ENCODE measurements at places on chromosomes 7 and 10.

GRCh38 chr7:94276027-94276426 is 118.7 kb upstream of the COL1A2 start:
- peak; percentile 66 for DNase-seq

DNA sequence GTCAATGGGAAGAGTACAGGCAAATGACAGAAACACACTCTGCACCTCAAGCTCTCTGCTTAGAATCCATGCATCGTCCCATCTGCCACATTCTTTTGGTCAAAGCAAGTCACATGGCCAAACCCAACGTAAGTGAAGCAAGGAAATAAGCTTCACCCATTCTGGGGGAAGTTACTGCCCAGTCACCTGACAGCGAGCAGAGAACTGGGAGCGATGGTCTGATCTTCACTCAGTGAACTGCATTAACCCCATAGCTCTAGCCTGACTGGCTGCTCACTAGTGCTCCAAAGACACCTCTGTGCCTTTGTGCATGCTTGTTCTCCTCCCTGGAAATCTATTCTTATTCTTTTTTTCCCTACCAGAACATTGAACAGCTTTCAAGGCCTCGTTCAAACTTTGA is 89.9 kb downstream of the APBB1IP start:
- DNase-seq = no peak

DNA sequence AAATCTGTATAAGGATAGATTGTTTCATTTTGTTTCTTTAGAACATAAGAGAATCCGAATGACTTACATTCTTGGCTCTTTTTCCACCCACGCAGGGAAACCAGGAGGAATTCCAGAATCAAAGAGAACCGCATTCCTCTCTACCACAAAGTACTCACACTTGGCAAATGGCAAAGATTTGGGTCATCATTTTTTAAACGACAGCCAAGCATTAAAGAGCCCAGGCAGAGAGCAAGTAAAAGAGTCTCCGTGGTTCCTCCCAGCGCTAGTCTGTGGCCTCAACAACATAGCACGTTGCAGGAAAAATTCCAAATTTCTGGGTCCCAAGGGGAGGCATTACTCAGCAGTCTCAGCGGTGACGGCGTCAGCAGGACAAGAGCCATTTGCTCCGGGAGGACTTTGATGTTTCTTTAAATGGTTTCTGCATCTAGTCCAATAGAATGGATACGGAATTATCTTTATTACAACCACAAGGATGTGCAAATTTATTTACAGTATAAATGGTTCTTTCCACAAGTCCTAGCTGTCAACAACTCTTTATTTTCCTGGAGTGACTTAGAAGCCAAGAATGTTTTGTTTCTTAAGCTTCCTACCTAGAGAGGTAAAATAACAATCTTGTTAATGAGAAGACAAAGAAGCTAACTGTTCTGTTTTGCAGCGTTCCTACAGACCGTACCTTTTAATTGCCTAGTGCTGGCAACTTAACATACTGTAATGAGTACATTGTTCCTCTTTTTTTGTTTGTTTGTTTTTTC is 232.5 kb downstream of the SKIDA1 start:
- peak; percentile 98 for DNase-seq

GRCh38 chr10:132434405-132435005 is 37.5 kb downstream of the PWWP2B start:
- DNase-seq = no peak

DNA sequence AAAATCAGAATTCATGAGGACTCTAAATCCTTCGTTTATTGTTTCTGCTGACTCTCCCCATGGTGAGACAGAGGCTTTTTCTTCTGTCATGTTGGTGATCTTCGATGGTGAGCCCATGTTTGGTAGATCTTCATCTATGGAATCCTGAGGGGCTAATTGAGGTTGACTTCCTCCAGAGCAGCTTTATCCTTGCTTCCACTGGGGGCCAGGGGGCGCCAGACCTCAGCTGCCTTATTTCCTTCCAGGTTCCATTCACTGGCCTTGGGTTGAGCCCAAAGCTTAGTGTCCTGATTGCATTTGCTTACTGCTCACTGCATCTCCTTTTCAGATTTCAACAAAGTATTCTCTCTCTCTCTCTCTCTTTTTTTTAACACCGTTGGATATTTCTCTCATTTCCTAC is 80.7 kb downstream of the GCC1 start:
- DNase-seq = peak; percentile 17

DNA sequence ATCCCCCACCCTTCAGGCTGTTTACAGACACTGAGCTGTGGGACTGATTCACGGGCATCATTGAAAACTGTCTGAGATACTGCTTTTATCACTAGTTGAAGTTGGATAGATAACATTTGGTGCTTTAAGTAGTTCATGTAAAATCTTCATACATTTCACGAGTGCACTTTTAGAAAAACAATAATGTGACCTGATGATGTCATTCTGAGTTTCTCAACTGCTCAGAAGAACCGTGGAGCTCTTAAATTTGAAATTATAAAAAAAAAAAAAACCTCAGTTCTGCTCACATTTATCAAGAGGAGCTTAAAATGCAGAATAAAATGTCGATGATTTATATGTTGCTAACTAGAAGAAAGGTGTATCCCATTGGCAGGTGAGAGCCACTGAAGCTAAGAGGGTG is 81.5 kb downstream of the GALNT11 start:
- DNase-seq = peak; percentile 12

GRCh38 chr7:73526896-73527821 is 5.1 kb upstream of the BAZ1B start:
- no peak for DNase-seq

GRCh38 chr10:4076983-4077382 is 292.0 kb upstream of the KLF6 start:
- no peak for DNase-seq

DNA sequence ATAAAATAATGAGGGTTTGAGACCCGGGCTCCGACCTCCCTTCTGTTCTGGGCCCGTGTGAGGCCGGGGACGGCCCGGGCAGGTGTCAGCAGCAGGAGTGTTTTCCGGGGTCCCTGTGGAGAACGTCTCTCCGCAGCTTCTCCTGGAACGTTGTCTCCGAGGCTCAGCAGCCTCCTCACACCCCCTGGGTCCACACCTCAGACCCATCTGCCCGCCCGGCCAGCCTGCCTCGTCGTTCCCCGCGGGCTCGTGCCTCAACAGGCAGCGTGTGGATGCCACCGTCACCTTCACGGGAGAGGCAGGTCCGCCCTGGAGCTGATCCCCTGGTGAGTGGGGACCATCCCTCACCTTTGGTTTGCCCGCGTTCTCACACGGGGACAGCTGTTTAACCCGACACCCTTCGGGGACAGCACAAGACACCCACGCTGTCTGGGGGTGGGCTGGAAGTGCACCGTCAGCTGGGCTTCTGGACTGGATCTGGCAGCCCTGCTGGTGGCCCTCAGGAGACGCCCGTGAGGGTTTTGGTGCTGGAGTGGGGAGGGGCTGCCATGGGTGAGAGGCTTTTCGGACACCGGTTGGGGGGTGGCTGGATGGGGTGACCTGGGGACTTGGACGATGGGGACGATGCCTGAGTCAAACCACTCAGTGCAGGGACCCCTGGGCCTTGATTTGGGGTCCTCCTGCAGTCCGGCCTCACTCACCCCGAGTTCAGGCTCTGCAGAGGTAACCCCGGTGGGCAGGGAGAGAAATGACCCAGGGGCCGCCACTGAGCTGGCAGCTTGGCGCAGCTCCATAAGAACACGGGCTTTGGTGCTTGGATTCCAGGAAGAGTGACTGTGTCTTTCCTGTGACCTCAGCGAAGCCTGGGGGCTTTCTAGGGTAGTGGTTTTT is 131.7 kb downstream of the DNAJB6 start:
- no peak for DNase-seq

DNA sequence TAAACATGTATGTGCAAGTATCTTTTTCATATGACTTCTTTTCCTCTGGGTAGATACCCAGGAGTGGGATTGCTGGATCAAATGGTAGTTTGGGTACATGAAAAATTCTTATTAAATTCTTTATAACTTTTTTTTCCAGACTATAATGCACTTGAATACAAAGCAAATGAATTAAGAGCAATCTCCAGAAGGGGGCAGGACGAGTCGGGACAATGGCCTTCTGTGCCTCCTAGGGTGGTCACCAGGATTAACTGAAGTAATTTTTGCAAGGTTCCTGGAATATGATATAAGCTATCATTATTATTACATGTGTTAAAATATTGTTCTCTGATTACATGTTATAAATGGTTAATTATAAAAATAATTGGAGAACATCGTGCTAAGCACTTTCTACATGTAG is 127.2 kb downstream of the PPP1R17 start:
- peak; percentile 25 for DNase-seq

DNA sequence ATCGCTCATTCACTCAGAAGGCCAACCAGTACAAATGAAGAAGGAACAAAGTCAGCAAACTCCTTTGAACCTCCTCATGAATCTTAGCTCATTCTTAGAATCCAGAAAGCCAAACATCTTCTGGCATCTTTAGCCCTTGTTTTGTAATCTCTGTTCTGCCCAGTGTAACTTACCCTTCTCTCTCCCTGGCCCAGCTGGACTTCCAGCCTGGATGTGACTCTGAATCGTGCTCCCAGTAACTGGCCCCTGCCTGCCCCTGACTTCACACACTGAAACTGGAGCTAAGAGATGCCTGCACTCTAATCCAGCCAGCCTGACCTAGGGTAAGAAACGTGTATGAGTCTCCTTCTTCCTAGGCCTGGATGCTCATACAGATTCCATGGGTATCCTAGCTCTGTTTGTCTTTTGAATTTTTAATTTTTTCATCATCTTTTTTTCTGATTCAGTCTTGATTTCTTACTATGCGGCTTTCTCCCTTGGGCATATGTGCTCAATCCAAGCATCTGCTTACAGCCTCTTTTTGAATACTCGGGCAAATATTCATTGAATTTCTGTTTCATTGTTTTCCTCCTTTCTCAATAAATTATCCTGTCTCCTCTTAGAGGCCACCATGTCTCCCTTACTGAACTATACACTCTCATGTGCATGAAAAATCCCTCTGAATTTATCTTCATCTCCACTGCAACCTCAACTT is 845.6 kb upstream of the AUTS2 start:
- DNase-seq = no peak

- no peak for DNase-seq
These were observed 5.4 kb downstream of the SMC3 start for GRCh38 chr10:110572862-110573261.

GRCh38 chr7:32476816-32477648 is 13.1 kb downstream of the LSM5 start:
- no peak for DNase-seq

DNA sequence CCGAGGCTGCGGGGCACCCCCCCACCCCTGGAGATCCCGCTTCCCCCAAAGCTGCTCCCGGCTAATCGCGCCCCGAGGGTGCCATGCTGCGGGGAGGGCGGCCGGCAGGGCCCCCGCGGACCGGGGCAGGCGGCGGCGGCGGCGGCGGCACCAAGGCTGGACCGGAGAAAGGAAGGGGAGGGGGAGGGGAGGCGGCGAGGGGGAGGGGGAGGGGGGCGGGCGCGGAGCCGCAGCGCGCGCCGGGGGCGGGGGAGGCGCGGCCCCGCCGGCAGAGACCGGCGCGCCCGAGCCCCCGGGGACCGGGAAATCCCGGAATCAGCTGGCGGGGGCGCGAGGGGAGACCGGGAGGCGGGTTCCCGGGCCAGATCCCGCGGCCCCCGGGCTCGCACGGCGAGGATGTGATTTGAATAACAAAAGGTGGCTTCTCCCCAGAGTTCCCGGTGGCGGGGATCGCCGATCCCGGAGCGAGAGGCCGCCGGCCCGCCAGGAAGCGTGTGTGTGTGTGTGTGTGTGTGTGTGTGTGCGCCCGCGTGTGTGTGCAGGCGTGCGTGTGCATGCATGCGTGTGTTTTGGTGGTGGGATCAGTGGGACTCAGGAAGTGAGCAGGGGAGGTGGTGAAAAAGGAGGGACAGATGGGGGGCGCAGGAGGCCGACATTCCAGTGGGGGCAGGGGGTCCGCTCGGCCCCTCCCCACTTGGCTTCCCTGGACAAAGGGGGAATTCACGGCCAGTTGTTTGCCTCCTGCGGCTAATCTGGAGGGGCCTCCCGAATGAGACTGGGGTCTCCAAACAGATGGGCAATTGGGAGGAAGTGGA is 99.5 kb downstream of the HIP1 start:
- peak; percentile 59 for DNase-seq

DNA sequence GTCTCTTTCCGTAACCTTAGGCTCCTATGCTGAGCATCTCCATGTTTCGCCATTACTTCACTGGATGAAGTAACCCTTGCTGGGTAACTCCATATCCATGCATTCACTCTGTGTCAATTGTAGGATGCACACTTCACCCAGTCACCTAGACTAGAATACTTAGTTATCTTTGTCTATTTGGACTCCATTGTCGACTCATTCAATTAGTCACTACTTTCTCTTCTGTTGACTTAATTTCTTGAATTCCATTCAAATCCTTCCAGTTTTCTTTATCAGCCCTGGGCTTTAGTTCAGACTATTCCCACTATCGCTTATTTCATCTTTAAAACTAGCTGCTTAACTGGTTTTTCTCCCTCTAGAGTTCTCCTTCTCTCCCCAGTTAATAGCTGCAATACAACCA is 111.3 kb upstream of the TNS3 start:
- peak; percentile 53 for DNase-seq

- DNase-seq = no peak
These were observed 42.3 kb downstream of the IKZF1 start for GRCh38 chr7:50346545-50347497.

DNA sequence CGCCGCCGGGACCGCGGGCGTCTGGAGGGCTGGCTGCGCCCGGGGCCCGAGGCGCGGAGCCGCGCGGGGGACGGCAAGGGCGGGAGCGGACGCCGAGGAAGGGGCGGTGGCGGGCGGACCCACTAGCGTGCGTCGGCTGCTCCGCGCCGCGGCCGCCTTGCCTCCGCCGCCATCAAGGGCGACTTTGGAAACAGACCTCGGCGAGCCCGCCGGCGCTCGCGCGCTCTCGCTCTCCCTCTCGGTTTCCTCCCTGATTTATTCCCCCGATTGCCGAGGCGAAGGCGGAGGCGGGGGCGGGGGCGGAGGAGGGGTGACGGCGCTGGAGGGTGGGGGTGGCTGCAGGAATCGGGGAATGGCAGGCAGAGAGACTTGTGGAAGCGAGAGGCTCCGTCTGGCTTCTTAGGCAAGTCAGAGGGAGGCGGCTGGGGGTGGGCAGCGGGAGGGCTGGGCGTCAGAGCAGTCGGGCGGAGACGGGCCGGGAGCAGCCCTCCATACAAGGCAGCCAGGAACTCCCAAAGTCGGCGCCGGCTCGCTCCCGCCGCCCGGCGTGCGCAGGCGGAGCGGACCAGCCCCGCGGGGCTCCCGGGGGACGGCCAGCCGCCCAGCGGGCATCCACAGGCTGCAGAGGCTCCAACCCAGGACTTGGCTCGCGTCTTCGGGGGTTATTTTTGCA is at the start of gene CACNA2D1:
Gene CACNA2D1 (minus strand): TSS at position 231 of the 673 bp plus-strand sequence.
- peak; percentile 91 for DNase-seq

- no peak for DNase-seq
These were observed at the start of gene SP8 for GRCh38 chr7:20786779-20787659. Gene SP8 (minus strand): TSS chr7:20786886. CDS start chr7:20786798, 88 bp downstream.

DNA sequence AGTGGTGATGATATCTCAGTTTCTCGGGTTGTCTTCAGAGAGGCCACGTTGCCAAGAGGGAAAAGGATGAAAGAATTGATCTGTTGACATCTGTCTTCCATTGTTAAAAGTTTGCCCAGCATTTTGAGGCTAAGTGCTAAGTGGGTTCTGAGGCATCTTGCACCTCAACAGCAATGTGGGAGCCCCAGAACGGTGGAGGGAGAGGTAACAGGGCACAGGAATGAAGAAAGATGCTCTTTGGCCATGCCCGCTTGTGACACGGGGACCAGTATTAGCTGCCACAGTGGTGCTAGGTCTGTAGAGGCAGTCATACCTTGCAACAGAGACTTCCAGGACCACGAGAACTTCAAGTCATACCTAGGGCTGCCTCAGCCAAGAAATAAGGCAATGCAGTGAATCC is 106.6 kb upstream of the NUPR2 start:
- no peak for DNase-seq

Measured in cardiac fibroblast (primary cell).